Stimulated activated CD8-positive, alpha-beta memory T cell treated with anti-CD3 and anti-CD28 coated beads, Interleukin-4, amount 100 ng/mL, for 48 hours (primary cell): ENCODE measurements at places on chromosomes 5 and 9.

GRCh38 chr5:113723021-113723420 is 209.5 kb downstream of the YTHDC2 start:
- DNase-seq: no peak

GRCh38 chr9:134433101-134433500 is 106.8 kb downstream of the RXRA start:
- DNase-seq: no peak

- DNase-seq: peak; percentile 39
Measured at GRCh38 chr9:86405926-86406325, 51.7 kb upstream of the TUT7 start.

DNA sequence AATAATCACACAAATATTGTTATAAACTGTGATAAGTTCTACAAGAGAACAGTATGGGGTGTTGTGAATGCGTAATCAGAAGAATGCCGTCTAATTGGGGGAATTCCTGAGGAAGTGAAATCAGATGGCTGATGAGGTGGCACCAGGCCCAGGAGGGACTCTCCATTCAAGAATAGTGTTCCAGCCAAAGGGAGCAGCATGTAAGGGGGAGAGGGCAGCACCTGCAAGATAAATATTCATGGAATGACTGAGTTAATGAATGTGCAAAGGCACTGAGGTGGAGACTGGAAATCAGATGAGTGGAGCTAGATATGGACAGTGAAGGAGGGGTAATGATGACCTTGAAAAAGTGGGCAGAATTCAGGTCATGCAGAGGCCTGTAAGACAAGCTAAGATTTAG is 250.6 kb downstream of the ARRDC3 start:
- DNase-seq: no peak

- DNase-seq: no peak
Measured at GRCh38 chr5:2560435-2560834, 191.0 kb downstream of the IRX2 start.

DNA sequence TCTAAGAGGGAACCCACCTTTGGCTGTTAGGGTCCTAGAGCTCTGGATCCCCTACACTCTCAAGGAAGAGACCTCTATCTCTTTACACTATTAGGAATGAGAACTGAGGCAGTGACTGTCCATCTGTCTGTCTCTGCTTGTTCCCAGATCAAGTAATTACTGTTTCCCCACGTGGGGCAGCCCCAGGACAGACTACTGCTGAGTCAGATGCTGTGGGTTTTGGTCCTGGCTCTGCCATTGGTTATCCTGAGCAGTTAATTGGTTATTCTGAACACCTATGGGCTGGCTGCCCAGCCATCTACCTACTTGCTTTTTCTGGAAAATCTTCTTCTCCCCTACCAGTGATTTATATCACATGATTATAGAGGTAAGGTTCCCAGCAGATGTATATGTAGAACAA is 33.3 kb downstream of the FBXO10 start:
- no peak for DNase-seq

GRCh38 chr5:116242343-116242742 is 157.5 kb downstream of the COMMD10 start:
- no peak for DNase-seq
